T-helper 9 cell (primary cell): ENCODE measurements at places on chromosomes 4 and X.

- no peak for DNase-seq
Observed at GRCh38 chrX:68043713-68044438, 389.4 kb downstream of the OPHN1 start.

- no peak for DNase-seq
Observed at GRCh38 chr4:75099321-75099720, 166.4 kb downstream of the PARM1 start.

- no peak for DNase-seq
Observed at GRCh38 chrX:77510007-77510406, 62.8 kb downstream of the FGF16 start.

- DNase-seq = peak; percentile 17
Observed at GRCh38 chr4:125091-125771, 930 bp downstream of the ZNF718 start.

DNA sequence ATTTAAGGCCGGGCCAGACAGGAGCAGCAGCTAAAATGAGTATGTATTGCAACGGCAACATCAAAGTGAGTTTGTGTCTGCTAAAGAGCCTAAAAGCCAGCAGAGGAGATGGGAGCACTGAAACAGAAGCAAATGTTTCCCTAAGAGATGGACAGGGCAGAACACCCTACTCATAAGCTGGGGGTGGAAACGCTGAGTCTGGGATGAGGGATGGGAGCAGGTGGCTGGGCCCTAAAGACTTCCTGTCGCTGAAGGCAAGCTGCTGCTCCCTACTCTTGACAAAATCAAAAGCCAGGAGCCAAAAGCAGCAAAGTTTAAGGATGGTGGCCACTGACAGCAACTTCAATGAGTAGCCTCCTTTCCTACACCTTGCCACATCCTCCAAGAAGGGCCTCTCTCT, 40.6 kb upstream of the NAP1L5 start:
- no peak for DNase-seq

GRCh38 chrX:51334276-51334675, 1.7 kb downstream of the NUDT10 start:
- no peak for DNase-seq

DNA sequence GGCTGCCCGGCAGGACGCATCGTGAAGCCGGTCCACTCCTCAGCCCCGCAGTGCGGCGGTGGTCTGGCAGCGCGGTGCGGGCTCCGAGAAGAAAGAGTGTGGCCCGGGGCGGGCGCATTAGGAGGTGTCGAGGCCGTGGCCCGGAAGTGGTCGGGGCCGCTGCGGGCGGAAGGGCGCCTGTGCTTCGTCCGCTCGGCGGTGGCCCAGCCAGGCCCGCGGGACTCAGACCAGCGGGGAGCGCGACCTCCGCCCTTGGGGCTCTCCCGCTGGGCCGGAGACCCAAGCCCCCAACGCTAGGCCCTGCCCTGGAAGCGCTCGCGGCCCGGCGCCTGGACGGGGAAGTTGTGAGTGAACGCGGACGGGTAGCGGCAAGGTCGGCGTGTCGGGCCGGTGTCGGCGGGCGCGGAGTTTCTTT, 60.0 kb downstream of the HS3ST1 start:
- DNase-seq = no peak

GRCh38 chr4:72864898-72865297, 204.6 kb downstream of the COX18 start:
- DNase-seq = no peak

GRCh38 chrX:120380699-120381098, 18.8 kb downstream of the ATP1B4 start:
- DNase-seq = peak; percentile 2

- DNase-seq = no peak
Observed at GRCh38 chrX:48903290-48903689, 5.6 kb downstream of the PQBP1 start.

DNA sequence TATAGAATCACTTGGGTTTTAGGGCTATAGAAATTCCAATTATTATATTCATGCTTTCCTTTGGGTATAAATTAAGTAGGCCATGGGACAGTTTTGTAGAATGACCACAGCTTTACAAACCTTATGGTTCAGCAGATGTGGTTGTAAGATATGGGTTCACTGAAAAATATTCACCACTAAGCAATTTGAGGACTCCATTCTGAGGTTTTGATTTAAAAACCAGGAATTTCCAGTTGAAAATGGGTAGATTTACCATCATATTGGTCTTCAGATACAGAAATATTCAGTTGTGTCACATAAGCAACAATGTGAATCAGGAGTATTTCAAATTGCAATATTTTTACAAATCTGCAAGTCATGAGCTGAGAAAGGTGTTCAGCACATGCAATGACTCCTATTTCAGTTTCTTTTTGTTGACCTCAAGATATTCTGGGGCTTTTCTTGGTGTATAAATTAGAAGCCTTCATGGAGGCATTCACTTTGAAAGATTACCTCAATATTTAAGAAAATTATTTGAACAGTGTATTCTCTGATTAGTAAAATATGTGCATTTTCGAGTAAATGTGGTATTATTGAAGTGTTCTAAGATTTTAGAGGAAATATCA, 218.4 kb upstream of the HCCS start:
- no peak for DNase-seq

DNA sequence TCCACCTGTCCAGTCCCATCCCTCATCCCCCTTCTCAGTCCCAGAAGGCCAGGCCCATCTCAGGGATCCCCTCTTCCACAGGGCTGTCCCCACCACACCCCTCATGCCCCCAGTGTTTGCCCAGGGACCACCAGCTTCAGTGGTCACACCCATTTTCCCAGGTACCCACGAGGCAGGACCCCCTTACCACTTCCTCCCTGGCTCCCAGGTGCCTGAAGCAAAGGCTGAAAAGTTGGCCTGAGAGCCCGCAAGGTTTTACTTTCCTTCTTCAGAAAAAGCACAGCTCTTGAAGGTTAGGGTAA, 7.8 kb downstream of the TMEM271 start:
- no peak for DNase-seq

GRCh38 chr4:6189511-6189910, 10.8 kb downstream of the JAKMIP1 start:
- DNase-seq = no peak

- no peak for DNase-seq
Observed at GRCh38 chrX:118383120-118383519, 37.2 kb downstream of the WDR44 start.

GRCh38 chr4:74531963-74532794, 87.2 kb downstream of the AREG start:
- DNase-seq = no peak

GRCh38 chrX:13162772-13163410, 118.5 kb upstream of the FAM9C start:
- no peak for DNase-seq

DNA sequence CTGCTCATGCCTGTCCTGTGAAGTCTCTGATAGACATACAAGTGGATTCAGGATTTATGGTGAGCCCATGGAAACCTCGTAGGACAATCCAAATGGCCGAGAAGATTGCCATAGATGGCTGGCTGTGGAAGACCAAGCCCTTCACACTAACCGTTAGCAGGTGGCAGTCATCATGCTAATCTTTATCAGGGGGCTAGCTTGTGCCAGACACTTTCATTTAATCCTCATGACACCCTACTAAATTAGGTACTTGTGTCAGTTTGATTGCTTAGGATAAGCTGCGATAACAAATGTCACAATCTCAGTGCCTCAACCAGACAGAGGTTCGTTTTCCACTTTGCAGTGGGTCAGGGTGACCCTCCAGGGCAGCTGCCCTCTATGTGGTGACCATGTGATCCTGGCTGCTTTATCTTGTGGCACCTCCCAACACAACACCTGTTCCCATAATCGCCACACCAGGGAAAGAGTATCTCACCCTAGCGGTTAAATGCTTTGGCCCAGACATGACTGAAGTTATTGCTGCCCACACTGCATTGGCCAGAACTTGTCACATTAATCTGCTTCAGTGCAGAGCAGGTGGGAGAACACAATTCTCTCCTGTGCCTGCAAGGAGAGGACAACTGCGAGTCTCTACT, 60.8 kb downstream of the REPS2 start:
- DNase-seq = no peak

DNA sequence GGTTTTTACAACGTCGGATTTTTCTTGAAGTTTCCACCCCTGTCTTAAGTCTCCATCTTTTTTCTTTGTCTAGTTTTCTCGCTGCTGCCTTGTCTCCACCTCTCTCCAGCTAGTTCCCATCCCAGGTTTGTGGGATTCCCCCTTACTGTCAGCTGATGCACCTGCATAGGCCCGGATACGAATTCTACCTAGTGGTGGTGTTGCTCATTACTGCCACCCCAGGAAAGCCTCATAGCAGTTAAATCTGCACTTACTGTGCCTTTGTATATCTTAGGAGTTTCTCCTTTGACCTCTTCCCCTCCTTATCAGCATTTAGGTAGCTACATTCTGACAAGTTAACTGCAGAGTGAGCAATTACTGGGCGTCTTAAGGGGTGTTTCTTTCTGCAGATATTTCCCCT, 1693.1 kb upstream of the TENM3 start:
- DNase-seq = no peak

DNA sequence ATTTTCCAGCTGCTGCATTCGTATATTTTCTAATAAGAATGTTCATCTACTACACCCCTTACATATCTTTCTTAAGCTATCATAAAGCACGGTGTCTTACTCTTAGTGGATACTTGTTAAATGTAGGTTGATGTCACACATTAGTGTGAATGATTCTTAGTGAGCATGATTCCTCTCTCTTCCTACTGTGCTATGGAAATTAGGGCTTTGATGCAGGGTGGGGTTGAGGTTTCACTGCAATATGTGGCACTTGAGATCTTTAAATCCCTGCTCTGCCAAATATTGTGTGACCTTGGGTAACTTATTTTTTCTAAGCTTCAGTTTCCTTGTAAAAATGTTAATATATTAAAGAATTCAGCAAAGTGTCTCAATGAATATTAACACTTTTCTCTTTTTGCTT, 188.4 kb downstream of the PDGFRA start:
- DNase-seq = no peak

- no peak for DNase-seq
Observed at GRCh38 chr4:93394545-93395081, 433.9 kb upstream of the ATOH1 start.

DNA sequence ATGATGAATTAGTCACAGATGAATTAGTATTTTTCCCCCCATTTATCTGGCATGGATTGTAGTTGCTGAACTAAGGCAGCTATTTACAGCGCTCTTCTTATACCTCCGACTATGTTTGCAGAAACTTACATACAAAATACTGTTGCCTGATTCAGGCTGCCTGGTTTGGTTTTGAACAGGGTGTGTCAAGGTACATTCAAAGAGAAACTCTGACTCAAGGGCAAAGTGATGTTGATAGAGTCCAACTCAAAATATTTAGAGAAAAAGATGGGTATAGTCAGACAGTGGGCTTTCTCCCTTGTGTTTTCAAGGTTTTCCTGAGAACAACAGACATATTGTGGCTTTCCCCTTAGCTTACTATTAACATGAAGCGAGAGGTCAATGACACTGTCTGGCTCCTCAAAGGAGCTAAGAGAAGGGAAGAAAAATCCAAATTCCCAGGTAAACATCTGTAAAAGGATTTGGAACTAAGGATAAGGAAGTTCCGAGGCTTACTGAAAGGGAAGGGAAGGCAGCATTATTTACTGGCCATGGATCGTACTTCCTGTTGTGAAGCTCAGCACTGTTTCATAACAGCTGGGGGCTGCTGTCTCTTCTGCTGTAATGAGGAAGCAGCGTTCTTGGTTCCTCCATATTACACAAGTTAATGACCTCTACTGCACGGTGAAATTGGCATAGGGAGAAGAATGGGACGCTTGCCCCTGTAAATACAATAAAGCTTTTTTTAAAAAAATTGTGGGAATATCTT, 30.9 kb downstream of the FAM9C start:
- DNase-seq = no peak

GRCh38 chr4:123453061-123453680, 56.6 kb downstream of the SPRY1 start:
- no peak for DNase-seq

DNA sequence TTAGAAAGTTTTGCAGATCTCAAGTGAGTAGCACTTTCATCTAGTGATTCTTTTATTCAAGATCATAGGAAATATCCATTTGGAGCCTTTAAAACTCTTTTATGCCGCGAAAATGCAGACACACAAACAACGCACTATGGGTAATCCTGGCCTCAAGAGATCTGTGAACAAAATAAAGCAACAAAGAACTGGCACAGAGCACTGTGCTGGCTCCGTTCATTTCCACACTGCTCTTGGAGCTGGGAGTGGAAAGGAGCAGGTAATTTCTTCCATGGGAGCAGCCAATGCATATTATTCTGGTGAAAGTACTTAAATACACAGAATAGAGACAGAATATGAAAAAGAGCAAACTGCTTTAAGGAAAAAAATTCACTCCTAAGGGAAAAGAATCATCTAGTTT, 172.7 kb upstream of the FRG1 start:
- DNase-seq = no peak

GRCh38 chrX:44742480-44743155, 101.2 kb upstream of the DUSP21 start:
- DNase-seq = no peak

- DNase-seq = no peak
Observed at GRCh38 chr4:54076673-54077072, 12.3 kb upstream of the CHIC2 start.

DNA sequence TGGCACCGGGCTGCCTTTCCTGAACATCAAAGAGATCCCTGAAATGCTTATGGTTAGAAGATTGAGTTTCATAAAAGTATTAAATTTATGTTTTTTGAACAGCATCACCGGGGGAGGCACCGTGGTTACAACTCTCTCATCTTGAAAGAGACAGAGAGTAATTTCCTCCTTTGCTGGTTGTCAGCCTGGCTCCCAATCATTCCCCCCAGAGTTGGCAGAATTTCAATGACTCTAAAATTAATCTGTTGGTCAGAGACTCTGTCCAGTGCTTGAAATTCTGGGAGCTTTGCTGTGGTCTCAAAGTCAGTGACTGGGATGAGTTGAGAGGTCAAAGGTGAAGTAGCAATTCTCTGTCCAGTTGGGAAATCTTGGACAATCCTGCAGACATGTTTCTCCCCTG, 135.9 kb downstream of the RAB28 start:
- no peak for DNase-seq

DNA sequence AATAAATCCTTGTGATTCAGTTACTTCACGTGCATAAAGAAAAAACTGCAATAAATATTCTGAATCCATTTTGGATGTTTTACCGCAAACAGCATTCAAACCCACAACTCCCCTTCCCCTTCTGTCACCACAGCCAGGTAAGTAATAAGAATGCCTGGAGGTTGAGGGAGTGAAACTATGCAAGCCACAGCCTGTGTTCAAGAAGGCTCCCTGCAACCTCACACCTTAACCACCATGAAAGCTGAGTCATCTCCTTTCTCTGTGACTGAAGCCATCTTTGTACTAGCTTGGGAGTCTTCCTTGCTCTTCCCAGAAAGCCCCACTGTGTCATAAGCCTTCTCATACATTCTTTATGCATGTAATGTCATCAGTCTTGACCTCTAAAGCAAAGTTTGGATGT, 297.0 kb upstream of the PUDP start:
- DNase-seq = no peak

- no peak for DNase-seq
Observed at GRCh38 chr4:8033829-8034528, 94.3 kb upstream of the AFAP1 start.
